ENCODE measurements at places on chromosomes 6 and 20. TPM values are rescaled to one million over a fixed set of nuclear protein-coding genes. Genes with fewer than 3 reads are reported as not detected.

DNA sequence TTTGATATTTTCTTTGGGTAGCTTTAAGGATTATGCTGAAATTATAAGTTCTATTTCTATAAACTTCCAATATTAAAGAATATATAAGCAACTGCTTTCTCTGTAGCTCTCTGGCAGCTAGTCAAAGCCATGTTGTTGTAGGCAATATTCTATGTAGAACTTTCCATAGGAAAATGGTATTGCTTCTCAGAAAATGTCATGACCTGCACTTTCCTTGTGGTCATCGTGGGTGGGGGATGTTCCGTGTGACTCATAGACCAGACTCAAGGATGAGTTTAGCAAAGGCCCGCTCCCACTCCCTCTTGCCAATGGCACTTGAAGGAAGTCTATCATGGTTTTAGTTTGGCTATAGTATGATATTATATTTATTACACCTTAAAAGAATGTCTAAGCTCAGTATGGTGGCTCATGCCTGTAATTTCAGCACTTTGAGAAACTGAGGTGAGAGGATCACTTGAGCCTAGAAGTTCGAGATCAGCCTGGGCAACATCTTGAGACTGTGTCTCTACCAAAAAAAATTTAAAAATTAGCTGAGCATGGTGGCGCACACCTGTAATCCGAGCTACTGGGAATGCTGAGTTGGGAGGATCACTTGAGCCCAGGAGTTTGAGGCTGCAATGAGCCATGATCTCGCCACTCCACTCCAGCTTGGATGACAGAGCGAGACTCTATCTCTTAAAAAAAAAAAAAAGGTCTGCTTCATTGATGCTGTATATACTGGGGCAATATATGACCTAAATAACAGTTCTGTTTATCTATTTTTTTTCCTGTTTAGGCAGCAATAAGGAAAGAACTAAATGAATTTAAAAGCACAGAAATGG lies 36.6 kb upstream of the LTV1 start:
- no peak for DNase-seq

DNA sequence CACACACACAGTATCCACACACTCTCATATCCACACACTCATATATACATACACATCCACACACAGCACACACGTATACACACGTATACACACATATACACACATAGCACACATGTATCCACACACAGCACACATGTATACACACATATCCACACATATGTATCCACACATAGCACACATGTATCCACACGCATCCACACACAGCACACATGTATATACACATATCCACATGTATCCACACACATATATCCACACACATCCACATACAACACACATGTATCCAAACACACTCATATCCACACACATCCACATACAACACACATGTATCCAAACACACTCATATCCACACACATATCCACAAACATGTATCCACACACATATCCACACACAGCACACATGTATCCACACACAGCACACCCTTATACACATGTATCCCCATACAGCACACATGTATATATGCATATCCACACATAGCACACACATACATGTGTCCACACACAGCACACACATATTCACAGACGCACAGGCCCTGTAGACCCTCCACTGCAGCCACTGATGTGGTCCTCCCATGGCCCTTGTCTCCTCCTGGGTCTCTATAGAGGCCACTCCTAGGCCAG lies 172.1 kb downstream of the CDH4 start:
- DNase-seq, result no peak

DNA sequence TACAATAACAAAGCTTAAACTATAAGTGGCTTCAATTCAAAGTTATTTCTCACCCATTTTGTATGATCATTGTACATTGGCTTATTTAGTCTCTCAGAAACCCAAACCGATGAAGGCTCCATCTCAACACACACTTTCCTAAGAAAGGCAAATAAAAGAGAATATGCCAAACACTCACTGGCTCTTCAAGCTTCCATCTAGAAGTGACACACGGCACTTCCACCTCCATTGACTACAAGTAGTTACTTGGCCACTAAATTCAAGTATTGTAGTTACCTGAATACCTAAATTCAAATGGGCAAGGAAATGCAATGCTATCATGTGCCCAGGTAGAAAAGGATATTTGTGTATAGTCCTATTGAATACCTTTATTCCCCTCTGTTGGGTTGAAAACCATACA lies 170.6 kb downstream of the OGFRL1 start:
- no peak for DNase-seq

GRCh38 chr6:103798166-103798565 lies 1061.6 kb downstream of the HACE1 start:
- DNase-seq, result no peak

The JPH2 gene
- total RNA-seq, result 86.9 TPM

The NKX2-2 gene
- not detected for total RNA-seq

- no peak for DNase-seq
These were observed 172.2 kb downstream of the ARID1B start for GRCh38 chr6:156949376-156949775.

DNA sequence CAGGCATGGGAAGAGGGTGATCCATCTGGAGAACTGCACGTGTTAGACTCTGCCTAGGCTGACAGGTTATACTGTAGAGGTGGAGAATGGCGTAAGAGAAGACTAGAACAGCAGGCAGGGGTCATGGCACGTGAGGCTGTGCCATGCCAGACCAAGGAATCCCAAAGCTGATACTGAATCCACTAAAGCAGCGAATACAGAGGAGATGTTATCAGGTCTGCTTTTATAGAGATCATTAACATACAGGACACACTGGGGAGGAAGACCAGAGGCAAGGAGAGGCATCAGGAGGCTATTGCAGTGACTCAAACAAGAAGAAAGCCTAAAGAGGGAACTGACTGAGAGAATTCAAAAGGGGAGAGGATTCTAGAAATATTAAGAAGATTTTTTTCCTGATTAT lies 12.9 kb downstream of the PHACTR1 start:
- DNase-seq, result no peak

DNA sequence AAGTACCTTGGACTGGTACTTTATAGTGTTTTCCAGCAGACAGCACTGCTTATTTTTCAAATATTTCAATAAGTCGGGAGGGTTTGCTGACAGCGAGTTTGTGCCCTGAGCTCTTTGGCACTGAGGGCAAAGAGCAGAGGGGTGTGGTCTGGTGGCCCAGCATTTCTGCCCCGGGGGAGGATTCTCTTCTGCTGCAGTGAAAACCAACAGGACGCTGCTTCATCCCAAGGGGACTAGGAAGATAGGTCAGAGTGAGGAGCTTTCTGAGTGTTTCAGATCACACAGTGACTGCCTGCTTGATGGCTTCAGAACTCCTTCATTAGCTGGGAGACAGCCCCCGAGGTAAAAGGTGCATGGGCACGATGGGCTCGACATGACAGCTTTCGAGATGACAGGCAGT lies 8.6 kb downstream of the ULBP2 start:
- no peak for DNase-seq

DNA sequence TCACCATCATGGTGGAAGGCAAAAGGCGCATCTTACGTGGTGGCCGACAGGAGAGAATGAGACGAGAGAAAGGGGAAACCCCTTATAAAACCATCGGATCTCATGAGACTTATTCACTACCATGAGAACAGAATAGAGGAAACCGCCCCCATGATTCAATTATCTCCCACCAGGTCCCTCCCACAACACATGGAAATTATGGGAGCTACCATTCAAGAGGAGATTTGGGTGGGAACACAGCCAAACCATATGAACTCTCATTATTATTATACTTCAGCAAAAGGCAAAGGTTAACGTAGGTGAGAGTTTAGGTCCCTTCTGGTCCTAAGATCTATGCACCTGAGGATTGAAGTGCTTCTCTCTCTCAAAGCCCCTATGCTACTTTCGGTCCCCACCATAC lies 2.4 kb upstream of the PFDN4 start:
- no peak for DNase-seq

DNA sequence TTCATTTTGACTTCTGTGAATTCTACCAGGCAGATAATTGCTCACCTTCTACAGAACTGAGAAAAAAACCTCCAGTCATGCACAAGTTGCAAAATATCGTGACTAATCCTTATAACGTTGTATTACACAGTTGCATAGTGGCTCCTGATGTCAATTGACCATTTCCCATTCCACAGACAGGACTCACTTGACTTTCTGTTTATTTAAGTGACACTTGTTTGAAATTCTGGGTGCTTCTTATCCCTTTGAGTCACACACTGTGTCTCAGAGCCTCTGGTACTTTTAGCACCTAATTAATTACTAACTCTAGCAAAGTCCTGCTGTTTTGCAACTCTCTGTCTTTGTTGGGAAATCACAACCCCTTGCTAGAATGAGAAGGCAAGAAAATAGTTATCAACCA lies 16.2 kb upstream of the RSPO3 start:
- no peak for DNase-seq

All from psoas muscle (tissue), 8 donors.